Progenitor cell of endocrine pancreas (in vitro differentiated cells): ENCODE measurements at places on chromosomes 2 and 18. TPM values are rescaled to one million over a fixed set of nuclear protein-coding genes. Genes with fewer than 3 reads are reported as not detected.

- DNase-seq = no peak
Observed at GRCh38 chr2:95063086-95063958, 37.8 kb downstream of the MAL start.

GRCh38 chr2:88074854-88075292, 7.2 kb downstream of the SMYD1 start:
- DNase-seq = no peak

DNA sequence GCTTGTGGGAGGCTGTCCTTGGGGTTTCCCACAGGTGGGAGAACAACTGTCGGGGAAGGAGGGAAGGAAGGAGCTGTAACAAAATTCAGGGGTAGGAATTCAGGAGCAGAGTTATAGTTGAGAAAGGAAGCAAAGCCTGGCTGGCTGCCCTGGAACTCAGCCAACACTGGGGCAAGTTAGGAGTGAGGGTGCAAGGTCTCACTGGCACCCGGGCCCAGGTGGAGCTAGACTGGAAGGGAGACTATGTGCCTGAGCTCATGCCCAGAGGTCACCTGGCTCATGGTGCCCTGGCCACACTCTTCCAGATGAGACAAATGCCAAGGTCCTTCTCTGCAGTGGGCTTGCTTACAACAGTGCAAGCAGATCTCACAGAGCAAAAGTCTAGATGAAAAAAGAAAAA, 75.6 kb upstream of the ARHGAP28 start:
- no peak for DNase-seq

The TMEM200C gene
- total RNA-seq = 8.6 and 9.3 TPM in 2 replicates

GRCh38 chr2:120221616-120222015, 1.6 kb downstream of the TMEM185B start:
- DNase-seq = no peak

GRCh38 chr18:69617408-69617807, 216.7 kb downstream of the DOK6 start:
- DNase-seq = no peak

The NXPH2 gene
- 5.3 and 5.9 TPM in 2 replicates for total RNA-seq

GRCh38 chr2:31204783-31205182, 12.5 kb downstream of the CAPN14 start:
- DNase-seq = no peak

The NTSR2 gene
- not detected in 2 replicates for total RNA-seq

GRCh38 chr2:46384457-46384815, 87.2 kb downstream of the EPAS1 start:
- DNase-seq = no peak

GRCh38 chr2:59806486-59806885, 747.0 kb downstream of the BCL11A start:
- DNase-seq = no peak

The TSPYL6 gene
- not detected in 2 replicates for total RNA-seq

DNA sequence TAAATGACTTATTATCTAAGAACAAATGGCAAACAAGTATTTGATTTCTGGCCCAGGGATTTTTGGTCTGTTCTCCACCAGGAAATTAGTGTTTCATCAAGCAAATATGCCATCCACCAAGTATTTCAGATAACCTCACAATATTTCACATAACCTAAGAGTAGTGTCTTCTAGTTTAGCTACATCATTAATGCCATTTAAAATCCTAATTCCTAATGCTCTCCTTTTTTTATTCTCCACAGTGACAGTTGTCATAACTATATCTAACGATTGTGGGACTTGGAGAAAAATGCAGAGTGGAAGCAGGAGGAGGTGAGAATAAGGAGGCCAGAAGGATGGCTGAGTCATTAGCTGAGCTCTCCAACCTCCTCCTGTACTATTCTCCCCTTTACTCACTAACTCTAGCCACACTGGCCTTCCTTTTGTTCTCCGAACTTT, 58.5 kb upstream of the CTLA4 start:
- DNase-seq = no peak

GRCh38 chr18:26488417-26489009, 59.8 kb downstream of the KCTD1 start:
- DNase-seq = no peak

DNA sequence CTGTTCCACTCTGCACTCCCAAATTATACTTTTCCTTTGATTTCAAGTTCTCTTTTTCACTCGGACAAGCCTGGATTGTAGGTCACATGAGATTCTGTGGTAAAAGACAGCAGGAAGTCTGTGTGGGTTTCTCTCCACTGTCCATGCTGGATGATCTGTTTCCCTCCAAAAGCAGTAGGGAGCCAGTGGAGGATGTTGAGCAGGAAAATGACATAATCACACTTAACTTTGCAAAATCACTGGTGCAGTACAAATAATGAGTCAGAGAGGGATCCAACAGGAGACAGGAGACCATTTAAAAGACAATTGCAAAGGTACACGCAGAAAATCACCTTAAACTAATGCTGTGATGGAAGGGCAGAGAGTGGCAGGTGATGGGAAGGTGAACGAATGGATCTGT, 301.3 kb downstream of the ZNF407 start:
- DNase-seq = no peak

DNA sequence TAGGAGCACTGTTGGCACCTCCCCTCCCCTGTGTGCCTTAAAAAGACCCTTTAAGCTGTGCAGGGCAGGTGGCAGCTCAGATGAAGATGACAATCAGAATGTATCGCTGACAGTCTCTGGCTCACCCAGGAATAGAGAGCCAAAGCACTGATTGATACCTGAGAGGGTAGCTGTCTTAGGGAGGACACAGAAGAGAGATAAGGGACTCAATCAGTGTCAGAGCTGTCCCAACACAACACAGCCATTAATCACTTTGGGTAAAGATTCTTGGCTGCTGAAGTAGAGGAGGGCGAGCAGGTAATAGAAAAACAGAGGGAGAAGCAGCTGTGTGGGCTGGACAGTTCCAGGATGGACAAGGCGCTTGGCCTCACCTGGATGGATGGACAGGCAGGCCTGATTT, 124.9 kb downstream of the NRP2 start:
- DNase-seq = no peak

GRCh38 chr18:22572341-22572740, 154.6 kb upstream of the CTAGE1 start:
- no peak for DNase-seq

- DNase-seq = no peak
Observed at GRCh38 chr2:109662889-109663288, 48.7 kb downstream of the SOWAHC start.

DNA sequence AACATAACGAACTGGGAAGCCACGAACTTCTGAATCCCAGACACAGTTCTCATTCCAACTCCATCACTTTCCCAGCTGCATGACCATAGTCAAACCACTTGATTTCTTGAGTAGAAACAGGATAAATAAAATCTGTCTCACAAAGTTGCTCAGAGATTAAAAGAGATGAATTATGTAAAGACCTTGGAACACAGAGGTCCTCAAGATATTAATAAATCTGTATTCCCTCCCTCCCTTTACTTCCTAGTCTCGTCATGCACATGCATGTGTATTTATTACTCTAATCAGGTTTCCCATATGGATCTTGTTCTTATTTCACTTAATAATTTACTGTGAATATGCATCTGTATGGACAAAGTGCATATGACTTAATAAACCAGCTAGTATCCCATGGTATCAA, 21.1 kb upstream of the CSRNP3 start:
- no peak for DNase-seq

The MDH1 gene
- total RNA-seq = 125 and 136 TPM in 2 replicates

DNA sequence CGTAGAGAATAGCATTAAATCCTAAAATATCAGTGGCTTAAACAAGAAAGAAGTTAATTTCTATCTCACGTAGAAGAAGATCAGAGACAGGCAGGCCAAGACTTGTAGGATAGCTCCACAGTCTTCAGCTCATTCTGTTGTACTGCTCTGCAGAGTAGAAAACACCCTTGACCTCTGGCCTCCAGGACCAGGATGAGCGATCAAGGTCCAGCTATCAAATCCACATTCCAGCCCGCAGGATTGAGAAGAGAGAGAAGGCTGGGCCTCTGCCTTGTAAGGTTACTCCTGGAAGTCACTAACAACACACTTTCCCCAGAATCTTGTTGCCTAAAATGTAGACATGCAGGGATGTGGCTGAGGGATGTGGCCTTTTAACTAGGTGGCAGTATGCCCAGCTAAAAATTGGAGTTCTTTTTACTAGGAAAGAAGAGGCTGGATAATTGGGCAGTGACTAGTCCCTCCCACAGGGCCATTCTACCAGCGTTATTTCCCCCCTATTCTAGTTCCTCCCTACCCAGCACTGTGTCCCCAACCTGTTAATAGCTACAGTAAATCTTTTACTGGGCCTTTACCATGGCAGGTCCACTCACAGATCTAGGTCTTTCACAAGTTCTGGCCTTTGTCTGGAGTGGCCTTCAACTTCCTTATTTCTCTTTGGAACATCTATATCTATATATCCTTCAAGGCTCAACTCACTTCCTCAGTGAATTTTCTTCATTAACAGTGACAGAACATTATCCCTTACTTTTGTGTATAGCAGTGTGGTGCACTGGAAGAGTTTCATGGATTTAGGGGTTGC, 165.0 kb downstream of the DIS3L2 start:
- DNase-seq = no peak

The PDCL3 gene
- total RNA-seq = 36.8 and 37.1 TPM in 2 replicates

- DNase-seq = no peak
Observed at GRCh38 chr2:2698182-2699120, 367.4 kb upstream of the MYT1L start.

- no peak for DNase-seq
Observed at GRCh38 chr2:133413863-133414262, 154.4 kb downstream of the NCKAP5 start.

The SCG2 gene
- total RNA-seq = 154 and 163 TPM in 2 replicates

GRCh38 chr18:318791-319291, 51.0 kb upstream of the THOC1 start:
- DNase-seq = no peak

DNA sequence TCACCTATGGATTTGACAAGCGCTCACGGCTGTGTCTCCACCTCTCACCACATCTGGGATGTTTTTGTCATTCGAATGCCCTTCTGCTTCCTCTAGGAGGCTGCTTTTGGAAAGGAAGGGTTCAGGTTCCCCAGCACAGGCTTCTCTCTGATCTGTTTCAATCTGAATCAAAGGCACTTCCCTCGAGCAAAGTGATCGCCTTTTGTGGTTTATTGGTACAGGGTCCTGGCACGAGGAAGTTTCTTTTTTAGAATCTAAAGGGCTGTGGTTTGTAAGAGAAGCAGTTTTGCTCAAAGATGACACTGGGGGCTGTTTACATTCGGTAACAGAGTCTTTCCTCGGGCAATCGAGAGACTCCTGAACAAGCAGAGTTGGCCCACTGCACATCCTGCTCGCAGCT, 145.0 kb downstream of the DAW1 start:
- DNase-seq = no peak

GRCh38 chr2:11370377-11371091, 26.1 kb upstream of the ROCK2 start:
- no peak for DNase-seq

The LIMS4 gene
- total RNA-seq = 0.74 and 1.4 TPM in 2 replicates

The DNAJC27 gene
- 11.3 and 12.3 TPM in 2 replicates for total RNA-seq

The SKOR2 gene
- not detected in 2 replicates for total RNA-seq

DNA sequence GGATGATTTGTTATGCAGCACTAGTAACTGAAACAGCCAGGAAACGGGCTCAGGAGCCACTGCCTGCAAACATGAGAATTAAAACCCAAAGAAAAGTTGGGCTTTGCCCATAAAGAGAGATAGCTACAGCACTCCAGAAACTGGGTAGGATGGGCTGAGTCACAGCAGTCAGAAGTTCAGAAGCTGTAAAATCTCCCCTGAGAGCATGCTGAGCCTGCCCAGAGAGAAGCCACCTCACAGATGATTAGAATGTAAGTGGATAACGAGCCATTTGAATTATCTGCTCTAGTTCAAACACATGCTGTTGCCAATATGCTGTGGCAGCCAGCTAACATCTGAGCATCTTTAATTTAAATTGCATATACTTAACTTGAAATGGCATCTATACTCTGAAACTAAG, 388.1 kb upstream of the ACVR2A start:
- DNase-seq = no peak
